T-cell (primary cell): ENCODE measurements at places on chromosomes 13 and 19.

DNA sequence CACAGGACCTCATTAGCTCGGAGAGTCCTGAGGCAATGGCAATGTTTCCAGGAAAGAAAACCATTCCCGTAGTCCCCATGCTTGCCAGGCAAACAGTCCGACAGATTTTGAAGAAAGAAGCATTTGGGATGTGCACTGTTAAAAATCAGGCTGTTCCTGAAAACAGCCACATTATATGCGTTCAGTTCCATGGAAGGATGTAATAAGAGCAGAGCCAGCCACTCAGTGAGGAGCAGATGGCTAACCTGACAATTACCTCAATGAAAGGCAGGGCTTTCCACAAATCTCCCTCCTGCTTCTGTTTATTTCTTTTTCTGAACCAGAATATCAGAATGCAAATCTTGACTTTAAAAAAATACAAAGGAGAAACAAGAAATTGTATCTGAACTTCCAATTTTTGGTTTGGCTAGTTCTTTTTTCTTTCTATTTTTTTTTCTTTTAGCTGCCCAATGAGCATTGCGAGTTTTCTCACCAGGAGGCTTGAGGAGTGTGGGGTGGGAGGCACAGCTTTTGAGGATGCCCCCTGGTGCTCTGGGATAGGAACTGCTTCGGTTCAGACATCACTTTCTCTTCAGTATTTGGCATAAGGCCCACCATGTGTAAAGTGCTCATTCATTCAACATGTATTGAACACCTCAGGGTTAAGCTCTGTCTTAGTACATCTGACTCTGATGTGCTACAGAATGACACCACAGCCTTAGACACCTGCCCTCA, 124.2 kb downstream of the TBC1D4 start:
- DNase-seq, result peak; percentile 61

- no peak for DNase-seq
These were observed 136.2 kb downstream of the KLF12 start for GRCh38 chr13:73997964-73998363.

DNA sequence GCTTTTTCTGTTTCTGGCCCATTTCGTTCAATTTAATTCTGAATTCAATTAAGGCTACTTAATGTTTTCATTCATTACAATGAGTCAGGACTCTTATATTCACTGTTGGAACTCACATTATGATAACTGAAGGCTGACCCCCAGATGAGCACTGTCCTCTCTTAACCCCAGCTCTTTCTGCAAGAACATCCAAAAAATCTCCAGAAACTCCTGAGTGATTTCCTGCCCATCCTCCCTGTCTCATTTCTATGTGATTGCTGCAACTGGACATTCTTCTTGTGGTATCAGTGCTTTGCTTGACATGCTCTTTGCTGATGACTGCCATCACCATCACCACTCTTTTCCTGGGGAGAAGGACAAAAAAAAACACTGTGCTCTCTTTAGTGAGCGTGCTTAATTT, 240.3 kb downstream of the SPRY2 start:
- no peak for DNase-seq

- DNase-seq, result no peak
These were observed 30.0 kb downstream of the MYH14 start for GRCh38 chr19:50233308-50233910.

DNA sequence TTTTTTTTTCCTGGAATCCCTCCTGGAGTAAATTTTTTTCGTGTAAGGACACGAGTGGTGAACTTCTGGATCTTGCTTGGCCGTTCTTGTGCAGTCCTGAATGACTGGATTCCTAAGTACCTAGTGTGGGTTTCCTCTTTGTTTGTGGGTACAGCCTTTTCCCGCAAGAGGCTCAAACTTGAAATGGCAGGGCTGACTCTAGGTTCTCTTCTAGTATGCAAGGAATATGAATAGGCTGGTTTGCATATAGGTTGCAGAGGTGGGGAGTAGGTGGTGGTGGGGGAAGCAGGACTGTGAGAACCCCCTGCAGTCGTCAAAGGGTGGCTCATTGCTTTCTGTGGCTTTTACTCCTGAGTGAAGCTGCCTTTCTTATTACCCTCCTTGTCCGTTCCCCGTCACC, 13.6 kb downstream of the UBAC2 start:
- DNase-seq, result peak; percentile 12

- no peak for DNase-seq
These were observed 44.9 kb downstream of the ZNF611 start for GRCh38 chr19:52689843-52690368.

DNA sequence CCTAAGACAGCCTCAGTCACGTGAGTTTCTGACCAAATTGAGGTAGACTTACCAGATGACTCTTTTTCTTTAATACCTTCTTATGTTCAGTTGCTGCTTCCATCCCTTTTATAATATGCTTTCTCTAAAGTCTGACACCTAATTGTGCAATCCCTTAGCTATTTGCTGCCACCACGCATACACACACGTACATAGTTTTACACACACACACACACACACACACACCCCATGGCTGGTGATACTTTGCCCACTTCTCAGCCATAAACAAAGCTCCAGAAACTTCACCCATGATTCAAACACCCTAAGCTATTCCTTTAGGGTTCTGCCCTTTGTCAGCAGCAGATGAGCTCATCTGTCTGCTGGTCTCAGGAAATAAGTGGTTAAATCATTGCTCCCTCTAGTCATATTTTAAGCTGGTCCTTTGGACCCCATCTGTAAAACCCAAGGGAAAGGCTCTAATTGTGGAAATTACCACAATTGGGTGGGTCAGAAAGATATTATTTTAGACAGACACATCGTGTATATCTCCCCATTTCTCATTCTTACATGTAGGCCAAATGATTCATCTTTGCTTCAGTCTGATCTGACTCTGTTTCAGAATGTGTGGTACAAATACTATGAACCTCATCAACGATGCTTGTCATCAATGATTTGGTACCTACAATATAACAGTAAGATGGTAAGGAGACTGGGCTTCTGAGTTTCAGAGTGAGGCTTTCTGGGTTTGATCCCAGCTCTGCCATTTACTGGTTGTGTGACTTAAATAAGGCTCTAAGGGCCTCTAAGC, 69.2 kb downstream of the NALCN start:
- DNase-seq, result no peak

DNA sequence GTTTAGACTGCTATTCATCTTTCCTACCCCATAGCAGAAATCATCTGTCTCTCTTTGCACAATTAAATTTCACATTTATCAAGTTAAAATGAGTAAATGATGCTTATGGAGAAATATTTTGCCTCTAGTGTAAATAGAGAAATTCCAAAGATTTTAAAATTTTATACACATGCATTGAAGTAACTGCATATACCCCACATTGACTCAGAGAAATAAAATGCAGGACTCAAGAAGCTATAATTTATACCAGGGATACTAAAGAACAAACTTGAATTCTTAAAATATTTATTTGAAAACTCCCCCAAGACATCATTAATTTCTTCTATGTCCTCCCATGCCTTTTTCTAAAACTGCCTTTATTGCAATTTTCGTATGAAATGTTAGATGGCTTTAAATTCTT, 165.8 kb downstream of the DIAPH3 start:
- no peak for DNase-seq

- DNase-seq, result no peak
These were observed 23.0 kb downstream of the COL4A1 start for GRCh38 chr13:110283736-110284517.

- DNase-seq, result no peak
These were observed 10.4 kb downstream of the SBK2 start for GRCh38 chr19:55526216-55527196.

DNA sequence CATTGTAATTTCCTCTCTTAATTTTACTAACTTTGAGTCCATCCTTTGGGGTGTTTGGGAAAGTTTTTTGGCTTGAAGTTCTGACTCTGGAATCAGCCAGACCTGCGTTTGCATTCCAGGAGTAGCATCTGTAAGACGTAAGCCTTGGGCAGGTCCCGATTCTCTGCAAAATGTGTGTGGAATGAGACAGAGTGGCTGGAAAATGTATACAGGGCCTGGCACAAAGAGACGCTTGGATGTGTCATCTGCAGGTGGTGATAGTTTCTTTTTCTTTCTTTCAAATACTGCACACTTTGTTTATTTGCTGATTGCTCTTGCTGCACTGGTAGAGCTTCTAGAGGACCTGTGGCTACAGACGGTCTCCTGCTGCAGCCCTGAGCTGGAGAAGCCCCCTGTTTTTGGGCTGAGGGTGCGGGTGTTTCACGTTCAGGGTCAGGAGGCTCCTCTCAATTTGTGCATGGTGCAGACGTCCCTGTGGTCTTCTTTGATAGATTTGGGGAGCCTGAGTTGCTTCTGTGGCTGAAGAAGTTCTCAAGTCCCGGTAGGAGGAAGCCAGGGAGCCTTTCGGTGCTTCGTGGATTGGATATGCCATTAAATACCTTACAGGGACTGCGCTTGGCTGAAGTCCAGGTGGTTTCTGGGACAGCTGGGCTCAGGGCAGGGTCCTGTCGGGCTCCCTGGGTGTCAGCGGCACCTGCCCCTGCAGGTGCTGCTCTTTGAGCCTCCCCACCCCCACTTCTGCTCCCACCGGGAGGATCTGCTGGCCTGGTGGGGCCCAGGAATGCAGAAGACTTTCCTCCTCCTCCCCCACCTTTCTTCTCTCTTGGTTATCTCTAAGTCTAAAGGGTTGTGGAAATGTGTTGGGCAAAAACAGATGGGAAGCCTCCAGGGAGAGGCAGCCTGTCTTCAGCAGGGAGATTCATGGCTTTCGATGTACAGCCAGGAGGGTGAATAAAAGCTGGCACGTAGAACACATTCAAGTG, 44.0 kb upstream of the GAS6 start:
- no peak for DNase-seq

DNA sequence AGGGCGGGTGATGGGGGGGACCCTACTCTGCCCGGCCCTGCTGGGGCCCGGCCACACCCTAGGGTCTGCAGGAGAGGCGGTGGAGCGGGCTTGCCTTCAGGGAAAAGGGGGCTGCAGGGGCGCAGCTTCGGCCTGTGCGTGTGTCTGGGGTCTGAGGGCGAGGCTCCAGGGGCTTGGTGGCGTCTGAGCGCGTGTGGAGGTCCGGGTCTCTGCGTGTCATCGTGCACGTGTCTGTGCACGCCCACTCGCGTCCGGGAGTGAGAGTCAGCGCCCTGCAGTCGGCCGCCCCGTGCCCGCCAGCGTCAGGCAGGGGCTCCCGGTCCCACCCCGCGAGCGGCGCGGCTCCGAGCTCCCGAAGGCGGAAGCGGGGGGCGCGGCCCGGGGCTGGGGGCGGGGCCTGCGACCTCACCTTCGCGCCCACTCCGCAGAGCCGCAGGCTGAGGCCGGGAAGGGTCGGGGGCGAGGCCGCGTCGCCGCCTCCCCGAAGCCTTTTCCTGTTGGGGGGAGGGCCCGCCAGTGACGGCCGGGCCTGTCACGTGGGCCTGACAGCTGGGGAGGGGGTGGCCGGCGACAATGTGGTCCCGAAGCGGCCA, at the start of gene ARHGAP45:
ARHGAP45 (plus strand) TSS at position 420 of the 593 bp plus-strand sequence. CDS start 239 bp downstream, outside the sequence.
- DNase-seq, result peak; percentile 77

GRCh38 chr13:91133941-91134802, 213.3 kb upstream of the MIR17HG start:
- DNase-seq, result no peak

DNA sequence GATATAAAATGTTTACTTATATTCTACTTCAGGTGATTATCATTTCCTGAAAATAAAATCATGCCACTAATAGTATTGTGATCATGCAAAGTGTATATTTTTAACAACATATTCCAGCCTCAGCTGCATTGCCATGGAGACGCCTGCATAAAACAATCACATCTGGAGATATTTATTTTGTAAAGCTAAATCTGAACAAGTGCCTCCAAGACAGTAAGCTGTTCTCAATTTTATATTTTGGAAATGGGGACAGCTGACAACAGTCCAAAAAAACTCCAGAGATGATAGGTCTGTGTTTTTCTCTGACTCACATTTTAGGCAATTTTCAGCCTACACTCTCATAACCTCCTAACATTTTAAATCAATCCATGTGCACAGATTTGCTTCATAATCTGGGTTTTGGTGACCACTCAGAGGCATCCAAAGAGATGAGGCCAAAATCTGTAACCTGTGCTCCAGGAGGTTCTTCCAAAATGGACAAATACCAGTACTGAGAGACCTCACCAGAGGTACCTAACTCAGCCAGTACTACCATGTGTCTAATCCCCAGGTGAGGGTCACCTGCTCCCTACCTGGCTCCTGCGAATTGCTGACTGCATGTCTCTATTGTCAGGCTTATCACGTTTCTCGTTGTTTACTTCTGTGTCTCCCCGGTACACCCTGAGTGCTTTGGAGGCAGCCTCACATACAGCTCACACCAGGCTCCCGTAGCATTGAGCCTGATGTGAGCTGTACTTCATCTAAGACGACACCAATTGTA, 62.7 kb downstream of the COL4A1 start:
- DNase-seq, result no peak

DNA sequence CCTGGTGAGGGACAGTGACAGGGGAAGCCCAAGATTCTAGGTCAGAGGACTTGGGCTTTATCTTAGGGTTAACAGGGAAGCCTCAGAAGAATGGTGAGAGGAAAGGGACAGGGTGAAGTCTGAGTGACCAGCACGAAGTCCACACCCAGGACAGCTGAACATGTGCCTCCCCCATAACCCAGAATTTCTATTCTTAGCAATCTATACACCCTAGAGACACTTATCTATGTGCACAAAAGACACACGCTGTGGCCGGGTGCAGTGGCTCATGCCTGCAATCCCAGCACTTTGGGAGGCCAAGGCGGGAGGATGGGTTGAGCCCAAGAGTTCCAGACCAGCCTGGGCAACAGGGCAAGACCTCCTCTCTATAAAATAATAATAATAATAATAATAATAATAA, 11.1 kb upstream of the OLFM2 start:
- DNase-seq, result no peak

GRCh38 chr13:101493541-101493940, 41.1 kb downstream of the ITGBL1 start:
- no peak for DNase-seq

DNA sequence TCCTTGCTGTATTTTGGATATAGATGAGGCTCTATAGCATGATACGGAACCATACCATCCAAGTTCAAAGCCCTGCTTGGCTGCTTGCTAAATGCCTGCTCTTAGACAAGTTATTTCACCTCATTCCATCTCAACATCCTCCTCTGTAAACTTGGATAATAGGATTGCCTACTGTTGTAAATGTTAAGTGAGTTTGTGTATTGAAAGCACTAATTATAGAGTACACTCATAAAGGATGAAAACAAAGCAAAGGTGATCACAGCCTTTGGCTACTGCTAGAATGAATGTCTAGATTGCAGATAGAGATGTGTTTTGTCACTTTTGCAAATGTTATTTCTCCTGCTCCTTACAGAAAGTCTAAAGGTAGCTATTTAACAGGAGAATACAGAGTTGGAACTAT, 34.3 kb upstream of the STARD13 start:
- DNase-seq, result no peak
